ENCODE measurements at places on chromosomes 7 and 10.

DNA sequence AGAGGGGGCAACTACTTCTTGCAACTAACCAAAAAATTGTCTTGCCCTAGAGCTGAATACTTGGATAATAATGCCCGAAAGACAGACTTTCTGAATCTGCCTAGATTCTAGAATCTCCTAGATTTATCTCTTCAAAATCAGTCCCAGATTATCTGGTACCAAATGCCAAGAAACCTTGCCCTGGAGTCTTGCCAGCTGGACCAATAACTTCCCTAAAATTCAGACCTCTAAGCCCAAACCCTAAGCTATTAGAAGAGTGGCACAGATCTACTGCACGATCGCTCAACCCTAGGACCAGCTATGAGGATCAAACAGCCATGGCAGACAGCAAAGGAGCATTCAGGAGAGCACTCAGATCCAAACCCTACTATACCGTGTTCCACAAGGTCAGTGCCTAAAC lies 45.0 kb downstream of the ARMH3 start:
- DNase-seq, result no peak

- DNase-seq, result no peak
Observed at GRCh38 chr10:74947781-74948401, 121.5 kb downstream of the KAT6B start.

GRCh38 chr10:74927701-74928100 lies 101.3 kb downstream of the KAT6B start:
- no peak for DNase-seq

GRCh38 chr7:95092324-95092723 lies 184.9 kb downstream of the PPP1R9A start:
- DNase-seq, result no peak

DNA sequence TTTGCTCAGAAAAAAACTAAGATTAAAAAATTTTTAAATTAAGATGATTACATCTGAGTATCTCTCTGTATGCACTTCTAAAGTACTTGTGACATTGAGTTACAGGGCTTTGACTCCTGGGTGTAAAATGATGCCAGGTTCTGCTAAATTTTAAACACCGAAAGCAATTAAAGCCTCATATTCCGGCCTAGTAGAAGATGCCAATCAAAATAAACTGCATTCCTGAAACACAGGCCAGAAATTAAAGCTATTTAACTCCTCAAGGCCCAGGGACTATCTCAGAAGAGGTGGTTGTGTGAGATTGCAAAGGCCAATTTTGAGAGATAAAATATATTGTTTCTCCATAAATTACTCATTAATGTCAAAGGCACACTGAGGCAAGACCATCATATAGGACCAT lies 388.3 kb downstream of the KIF20B start:
- DNase-seq, result no peak

- no peak for DNase-seq
Observed at GRCh38 chr10:86182595-86182994, 184.0 kb downstream of the GRID1 start.

DNA sequence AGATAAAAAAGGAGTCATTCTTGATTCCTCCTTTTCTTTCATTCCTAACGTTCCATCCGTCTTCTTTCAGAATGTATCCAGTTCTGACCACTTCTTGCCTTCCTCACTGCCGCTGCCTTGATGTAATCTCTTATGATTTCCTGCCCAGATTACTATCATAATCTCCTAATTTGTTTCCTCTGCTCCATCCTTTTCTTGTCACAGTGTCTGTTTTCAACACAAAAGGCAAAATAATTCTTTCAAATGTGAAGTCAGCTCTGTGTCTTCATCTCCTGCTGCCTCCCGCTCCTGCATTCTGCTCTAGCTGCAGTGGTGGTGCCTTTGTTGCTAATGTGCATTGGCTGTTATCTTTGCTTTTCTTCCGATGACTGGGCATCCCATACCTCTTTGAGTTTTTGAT lies 150.9 kb downstream of the SND1 start:
- DNase-seq, result no peak

- no peak for DNase-seq
Observed at GRCh38 chr7:128206017-128206746, 34.9 kb upstream of the LEP start.

DNA sequence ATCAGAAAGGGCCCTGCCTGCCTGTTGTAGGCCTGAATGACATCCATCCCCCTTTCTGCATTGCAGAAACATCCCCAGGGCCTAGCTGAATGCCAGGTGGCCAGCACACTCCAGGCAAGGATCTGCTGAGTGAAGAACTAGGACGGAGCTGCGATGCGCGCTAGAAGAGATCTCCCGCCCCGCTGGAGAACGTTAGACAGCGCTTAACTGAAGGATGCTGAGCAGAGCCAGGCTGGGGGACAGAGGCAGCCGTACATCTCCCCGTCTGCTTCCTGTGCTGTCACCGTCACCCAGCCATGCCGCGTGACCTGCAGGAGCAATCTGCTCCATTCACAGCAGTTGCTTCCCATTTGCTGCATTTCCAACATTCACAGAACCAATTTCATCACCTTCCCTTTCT lies 73.3 kb downstream of the FAM53B start:
- DNase-seq, result no peak

- DNase-seq, result no peak
Observed at GRCh38 chr10:107092321-107092720, 72.2 kb downstream of the SORCS1 start.

- no peak for DNase-seq
Observed at GRCh38 chr10:49527061-49527460, 11.9 kb downstream of the ERCC6 start.

GRCh38 chr10:9096288-9096687 lies 1041.8 kb downstream of the GATA3 start:
- DNase-seq, result no peak

GRCh38 chr7:104367926-104368325 lies 39.5 kb downstream of the LHFPL3 start:
- DNase-seq, result no peak

GRCh38 chr7:126727930-126728391 lies 524.8 kb downstream of the GRM8 start:
- DNase-seq, result no peak

- no peak for DNase-seq
Observed at GRCh38 chr10:1627945-1628344, 109.4 kb downstream of the ADARB2 start.

- no peak for DNase-seq
Observed at GRCh38 chr7:46549892-46550639, 629.0 kb upstream of the IGFBP3 start.

- no peak for DNase-seq
Observed at GRCh38 chr7:143407287-143408251, 1.1 kb downstream of the EPHA1 start.

DNA sequence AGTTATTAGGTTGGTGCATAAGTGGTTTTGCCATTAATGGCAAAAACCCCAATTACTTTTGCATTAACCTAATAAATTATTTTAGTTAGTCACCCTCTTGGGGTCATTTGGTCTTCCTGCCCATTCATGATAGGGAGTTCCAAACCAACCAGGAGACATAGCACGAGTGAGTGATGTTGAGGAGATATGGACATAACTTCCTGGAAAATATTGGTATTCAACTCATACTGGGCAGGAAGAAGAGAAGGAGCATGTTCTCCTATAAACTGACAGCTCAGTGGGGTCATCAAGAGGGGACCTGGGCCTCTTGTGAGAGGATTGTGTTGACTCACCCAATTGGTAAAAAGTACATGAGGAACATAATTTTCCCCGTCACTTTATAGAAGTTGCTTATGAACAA lies 23.7 kb downstream of the SPAG6 start:
- no peak for DNase-seq

DNA sequence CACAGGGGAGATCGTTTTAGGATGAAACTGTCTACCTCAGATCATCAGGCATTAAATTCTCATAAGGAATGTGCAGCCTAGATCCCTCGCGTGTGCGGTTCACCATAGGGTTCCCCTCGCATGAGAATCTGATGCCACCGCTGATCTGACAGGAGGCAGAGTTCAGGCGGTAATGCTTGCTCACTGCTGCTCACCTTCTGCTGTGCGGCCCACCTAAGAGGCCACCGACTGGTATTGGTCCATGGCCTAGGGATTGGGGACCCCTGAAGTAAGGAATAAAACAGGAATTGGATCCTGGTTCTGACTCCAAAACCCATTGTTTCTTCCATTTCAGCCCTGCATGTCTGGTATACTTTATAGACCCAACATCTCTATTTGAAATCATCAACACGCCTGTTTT lies 4.1 kb downstream of the NOD1 start:
- no peak for DNase-seq

GRCh38 chr10:79407811-79408795 lies 37.3 kb downstream of the ZCCHC24 start:
- no peak for DNase-seq

DNA sequence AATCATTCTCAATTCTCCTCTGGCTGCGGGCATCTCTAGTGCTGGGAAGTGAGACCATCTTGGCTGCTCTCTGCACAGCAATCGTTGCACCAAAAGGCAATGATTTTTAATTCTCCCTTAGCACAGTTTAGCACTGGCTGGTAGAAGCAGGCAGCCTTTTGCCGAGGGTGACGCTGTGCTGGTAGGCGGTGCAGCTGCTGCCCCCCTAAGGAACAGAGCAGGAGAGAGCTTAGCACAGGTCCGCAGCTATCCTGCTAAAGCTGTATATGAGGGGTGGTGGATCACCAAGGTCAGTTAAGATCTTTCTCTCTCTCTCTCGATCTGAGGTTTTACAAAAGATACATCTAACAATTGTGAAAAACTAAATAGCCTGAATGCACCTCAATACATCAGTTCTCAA lies 390.1 kb downstream of the GATA3 start:
- DNase-seq, result peak; percentile 13

- DNase-seq, result no peak
Observed at GRCh38 chr7:131633342-131633843, 77.0 kb upstream of the PODXL start.

- DNase-seq, result no peak
Observed at GRCh38 chr10:62082729-62083411, 181.4 kb downstream of the ARID5B start.

GRCh38 chr7:130758429-130759056 lies 24.5 kb upstream of the KLF14 start:
- no peak for DNase-seq

DNA sequence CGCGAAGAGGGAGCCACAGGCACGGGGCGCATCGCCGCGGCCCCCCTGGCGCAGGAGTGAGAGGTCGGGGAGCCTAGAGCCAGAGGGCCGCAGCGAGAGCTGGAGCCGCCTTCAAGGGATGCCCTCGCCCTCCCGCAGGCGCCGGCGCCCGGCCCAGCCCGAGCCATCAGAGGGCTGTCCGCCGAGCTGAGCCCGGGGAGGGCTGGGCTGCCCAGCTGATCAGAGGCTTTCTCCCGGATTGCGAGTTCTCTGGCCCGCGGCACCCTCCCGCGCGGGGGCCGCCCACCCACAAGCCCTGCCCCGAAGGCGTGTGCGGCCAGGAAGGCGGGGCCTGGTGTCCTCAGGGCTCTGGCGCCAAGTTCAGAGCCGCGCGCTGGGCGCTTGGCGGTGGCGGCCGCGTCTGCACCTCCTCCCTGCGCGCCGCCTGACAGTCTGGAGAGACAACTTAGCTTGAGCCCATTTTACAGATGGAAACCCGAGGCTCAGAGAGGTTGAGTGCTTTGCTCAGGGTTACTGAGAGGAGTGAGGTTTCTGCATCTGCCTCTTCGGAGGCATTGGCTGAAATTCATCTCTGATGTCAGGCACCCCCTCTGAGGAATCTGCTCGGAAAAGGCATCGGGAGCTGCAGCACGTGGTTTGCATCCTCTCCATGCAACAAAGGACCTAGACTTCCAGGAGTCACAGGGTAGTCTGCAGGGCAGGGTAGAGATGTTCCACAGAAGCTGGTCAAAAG lies 3.8 kb upstream of the ANTXRL start:
- peak; percentile 34 for DNase-seq

- DNase-seq, result no peak
Observed at GRCh38 chr10:104033966-104034365, 51.7 kb downstream of the COL17A1 start.

GRCh38 chr10:68831961-68832455 lies 4.7 kb downstream of the STOX1 start:
- no peak for DNase-seq

GRCh38 chr10:78388331-78389050 lies 354.8 kb downstream of the RPS24 start:
- no peak for DNase-seq

- no peak for DNase-seq
Observed at GRCh38 chr7:50409856-50410745, 40.0 kb downstream of the FIGNL1 start.

- DNase-seq, result peak; percentile 62
Observed at GRCh38 chr7:140230516-140230860, 53.7 kb upstream of the KDM7A start.

GRCh38 chr7:2520761-2521290 lies 1.3 kb downstream of the LFNG start:
- no peak for DNase-seq

DNA sequence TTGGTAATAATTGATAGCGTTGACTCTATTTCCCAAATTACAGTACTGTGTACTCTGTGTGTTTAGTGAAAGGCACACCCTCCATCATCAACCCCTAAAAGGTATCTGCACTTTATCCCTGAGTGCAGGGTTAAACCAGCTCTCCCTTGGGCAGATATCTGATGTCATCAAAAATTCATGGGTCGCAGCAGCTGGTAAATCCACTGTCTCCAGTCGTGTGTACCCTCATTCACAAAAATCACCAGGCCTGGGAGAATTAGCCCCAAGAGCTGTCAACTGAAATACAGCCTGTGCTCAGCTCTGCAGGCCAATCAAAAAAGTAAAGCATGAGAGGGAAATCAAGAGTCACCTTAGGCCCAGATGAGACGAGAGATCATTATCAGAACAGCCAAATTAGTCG lies 103.7 kb downstream of the HIP1 start:
- DNase-seq, result no peak

DNA sequence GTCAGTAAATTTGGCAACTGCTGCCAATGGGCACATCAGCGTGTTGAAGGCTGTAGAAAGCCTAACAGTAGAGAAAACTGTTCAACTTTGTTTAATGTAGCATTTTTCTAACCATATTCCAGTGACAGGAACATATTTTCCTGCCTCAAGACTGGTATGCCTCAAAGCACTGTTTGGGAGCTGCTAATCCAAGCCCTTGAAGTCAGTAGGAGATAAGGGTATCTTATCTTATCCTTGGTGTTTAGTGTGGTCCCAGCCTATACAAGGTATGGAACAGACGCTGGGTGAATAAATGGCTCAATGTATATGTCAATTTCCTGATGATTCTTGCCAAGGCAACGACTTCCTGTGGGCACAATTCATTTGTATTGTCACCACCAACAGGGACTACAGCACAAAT lies 97.5 kb upstream of the CREB5 start:
- no peak for DNase-seq

- no peak for DNase-seq
Observed at GRCh38 chr7:127252778-127253280, at the start of gene GRM8. Gene GRM8, minus strand, starts transcription at chr7:127252941.
